ENCODE measurements at places on chromosomes 1 and 21. TPM values are rescaled to one million over a fixed set of nuclear protein-coding genes. Genes with fewer than 3 reads are reported as not detected.

DNA sequence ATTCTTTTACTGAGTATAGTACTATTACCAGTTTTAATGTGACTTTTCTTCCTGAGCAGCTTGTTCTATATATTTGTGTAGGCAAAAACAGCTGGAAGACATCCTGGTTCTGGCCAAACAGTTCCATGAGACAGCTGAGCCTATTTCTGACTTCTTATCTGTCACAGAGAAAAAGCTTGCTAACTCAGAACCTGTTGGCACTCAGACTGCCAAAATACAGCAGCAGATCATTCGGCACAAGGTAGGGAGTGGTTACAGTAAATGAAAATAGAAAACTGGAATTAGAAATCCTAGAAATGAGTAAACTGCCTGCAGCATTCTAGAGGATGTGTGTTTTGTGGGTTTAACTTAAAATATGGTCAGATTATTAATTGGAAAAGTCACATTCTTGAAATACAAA is 64.1 kb upstream of the BMP8A start:
- no peak for DNase-seq

DNA sequence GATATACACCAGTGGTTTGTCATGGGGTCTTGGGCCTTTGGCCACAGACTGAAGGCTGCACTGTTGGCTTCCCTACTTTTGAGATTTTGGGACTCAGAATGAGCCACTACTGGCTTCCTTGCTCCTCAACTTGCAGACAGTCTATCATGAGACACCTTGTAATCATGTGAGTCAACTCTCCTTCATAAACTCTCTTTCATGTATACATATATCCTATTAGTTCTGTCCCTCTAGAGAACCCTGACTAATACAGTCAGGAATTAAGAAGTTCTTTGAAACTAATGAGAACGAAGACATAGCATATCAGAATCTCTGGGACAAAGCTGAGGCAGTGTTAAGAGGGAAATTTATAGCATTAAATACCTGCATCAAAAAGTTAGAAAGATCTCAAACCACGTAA is 110.8 kb downstream of the SLC5A9 start:
- no peak for DNase-seq

GRCh38 chr1:177960939-177961622 is 8.8 kb downstream of the SEC16B start:
- DNase-seq, result no peak

UBE2J2 gene
- total RNA-seq, result 92.9 TPM

GRCh38 chr1:8825985-8826481 is 8.6 kb upstream of the RERE start:
- DNase-seq, result no peak

- no peak for DNase-seq
Measured at GRCh38 chr1:93681101-93681988, at the start of gene BCAR3. BCAR3 (minus strand) TSS chr1:93681837; CDS start chr1:93674930, 6,907 bp downstream.

PPCS gene
- total RNA-seq, result 61.1 TPM

DNA sequence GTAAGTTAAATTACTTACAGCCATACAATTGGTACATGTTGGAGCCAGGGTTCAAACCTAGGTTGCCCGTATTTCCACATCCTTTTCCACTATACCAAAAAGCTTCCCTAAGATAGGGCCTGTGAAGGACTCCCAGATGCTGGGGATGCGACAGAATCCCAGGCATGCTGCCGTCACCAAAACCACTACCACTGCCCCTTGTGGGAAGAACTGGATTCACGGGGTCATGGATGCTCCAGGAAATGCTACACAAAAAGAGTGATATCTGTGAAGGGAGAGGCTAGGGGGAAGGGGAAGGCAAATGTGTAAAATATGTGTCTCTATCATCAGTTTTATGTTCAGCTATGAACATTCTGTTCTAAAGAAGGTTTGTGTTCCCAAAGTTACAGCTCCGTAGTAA is 133.9 kb upstream of the IVNS1ABP start:
- no peak for DNase-seq

DIRAS3 gene
- total RNA-seq, result not detected

C1orf87 gene
- not detected for total RNA-seq

OVAAL gene
- total RNA-seq, result not detected

DNA sequence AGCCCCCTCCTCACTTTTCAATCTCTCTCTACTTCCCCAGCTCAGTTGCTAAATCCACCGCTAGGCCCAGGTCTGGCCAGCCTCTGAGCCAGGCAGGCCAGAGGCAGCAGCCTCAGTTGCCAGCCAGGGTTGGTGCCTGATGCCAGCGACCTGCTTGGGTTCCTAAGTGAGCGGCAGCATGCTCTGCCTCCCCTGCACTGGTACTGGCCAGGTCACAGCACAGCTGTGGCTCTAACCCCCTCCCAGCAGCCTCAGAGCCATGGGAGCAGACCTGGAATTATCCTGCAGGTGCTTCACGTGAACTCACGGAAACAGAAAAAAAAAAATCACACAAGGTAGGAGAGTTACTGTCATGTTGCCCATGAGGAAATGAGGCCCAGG is 82.5 kb upstream of the ATF3 start:
- no peak for DNase-seq

DNA sequence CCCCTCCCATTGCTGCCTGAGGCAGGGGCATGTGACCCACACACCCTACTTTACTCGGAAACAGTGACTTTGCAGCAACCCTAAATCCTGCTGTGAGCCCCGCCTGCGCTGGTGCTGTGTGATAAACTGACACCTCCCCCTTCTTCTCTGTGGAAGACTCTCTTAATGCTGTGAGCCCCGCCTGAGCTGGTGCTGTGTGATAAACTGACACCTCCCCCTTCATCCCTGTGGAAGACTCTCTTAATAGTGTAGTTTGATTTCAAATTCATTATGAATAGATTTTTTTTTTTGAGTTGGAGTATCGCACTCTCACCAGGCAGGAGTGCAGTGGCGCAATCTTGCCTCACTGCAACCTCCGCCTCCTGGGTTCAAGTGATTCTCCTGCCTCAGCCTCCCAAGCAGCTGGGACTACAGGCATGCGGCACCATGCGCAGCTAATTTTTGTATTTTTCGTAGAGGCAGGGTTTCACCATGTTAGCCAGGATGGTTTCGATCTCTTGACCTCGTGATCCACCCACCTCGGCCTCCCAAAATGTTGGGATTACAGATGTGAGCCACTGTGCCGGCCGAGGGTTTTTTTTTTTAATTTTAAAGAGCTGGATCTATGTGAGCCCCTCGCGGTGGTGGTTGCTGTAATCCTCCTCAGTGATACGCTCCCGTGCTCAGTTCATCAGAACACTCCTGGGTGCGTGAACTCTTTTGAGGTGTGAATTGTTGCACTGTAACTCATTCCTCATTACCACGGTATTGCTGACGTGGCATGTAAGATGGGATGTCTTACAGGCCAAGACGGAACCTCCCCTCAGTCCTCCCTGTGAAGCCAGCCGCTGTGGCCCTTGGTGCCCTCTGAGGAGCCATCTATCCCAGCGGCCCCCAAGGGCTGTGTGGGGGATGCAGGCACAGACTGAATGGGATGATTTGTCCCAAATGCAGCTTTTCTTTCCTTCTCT is 60.3 kb downstream of the GALNT2 start:
- no peak for DNase-seq

FAM163A gene
- total RNA-seq, result 0.29 TPM

MPZ gene
- 11.1 TPM for total RNA-seq

DNA sequence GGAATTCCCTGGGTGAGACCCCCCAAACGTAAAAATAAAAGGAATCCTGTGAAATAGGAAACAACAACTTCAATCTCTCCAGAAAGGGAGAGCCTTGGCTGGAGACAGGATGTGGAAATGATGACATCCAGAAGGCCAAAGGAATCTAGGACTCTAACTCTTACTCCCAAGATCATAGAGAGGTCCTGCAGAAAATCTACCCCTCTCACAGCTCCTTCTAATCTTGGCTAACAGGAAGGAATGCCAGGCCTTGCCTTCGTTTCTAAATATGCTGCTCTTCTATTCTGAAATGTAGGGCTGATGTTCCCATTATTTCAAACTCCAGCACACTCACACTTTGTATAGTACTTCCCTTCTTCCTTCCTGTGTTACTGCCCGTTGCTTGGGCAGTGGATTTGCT is 40.7 kb downstream of the ARHGEF11 start:
- no peak for DNase-seq

SLC27A3 gene
- 18.2 TPM for total RNA-seq

DNA sequence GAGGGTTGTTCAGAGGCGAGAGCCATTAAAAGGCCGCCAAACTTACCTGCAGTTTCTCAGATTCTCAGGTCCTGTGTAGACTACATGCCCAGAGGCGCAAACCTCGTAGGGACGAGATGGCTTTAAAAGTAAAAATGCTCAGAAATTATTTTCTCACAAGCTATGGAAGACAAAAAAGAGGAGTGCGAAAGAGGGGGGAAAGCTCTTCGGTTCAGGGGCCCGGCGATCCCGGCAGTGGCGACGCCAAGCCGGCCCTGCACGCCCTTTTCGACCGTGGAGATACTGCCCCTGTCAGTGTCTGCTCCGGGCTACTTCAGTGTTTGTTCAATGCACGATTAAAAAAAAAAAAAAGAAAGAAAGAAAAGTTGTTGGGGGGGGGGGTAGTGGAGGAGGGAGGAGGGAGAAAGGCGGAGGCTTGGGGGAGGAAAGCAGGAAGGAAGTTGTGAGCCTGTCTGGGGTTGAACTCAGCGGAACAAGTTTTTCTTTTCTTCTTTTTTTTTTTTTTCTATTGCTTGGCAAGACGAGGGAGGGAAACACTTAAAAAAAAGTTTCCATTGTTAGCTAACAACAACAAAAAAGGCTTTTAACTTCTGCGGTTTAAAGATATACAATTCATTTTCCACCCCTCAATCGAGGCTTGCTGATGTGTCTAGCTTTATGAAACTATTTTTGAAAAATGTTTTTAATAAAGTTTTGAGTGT is at the start of gene ITPKB:
TSS of gene ITPKB (minus strand) at position 288 of the 701 bp plus-strand sequence. CDS start 1,824 bp downstream, outside the sequence.
- DNase-seq, result peak; percentile 92

FMO4 gene
- 3.6 TPM for total RNA-seq
